Activated CD4-positive, alpha-beta T cell treated with anti-CD3 and anti-CD28 coated beads, Interleukin-2, amount 50 U/mL, for 24 hours (primary cell): ENCODE measurements at places on chromosomes 11 and 22.

- no peak for DNase-seq
Observed at GRCh38 chr22:44909241-44909640, 100.6 kb downstream of the PHF21B start.

DNA sequence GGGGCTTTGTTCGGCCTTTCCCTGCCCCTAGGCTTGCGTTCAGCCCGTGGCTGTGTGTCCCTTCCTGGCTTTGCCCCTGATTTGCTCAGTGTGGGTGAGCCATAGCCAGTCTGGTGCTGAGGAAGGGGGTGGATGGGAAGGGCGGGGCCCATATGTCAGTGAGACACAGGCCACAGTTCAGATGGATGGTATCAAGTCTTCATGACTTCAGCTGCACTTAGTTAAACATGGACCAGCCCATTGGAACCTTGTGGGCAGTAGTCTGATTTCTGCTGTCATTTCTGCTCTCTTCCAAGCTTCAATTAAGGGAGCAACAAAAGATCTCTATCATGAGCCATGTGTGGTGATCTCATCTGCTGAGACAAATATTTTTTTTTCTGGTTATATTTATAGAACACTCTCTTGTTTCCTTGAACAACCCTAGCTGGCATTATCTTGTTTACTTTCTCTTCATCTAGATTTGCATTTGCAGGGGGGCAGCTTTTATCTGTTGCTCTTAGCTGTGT is 21.6 kb upstream of the PEX26 start:
- no peak for DNase-seq

- no peak for DNase-seq
Observed at GRCh38 chr22:45201678-45202332, 38.1 kb downstream of the NUP50 start.

GRCh38 chr11:64096835-64097234 is 61.1 kb downstream of the FLRT1 start:
- no peak for DNase-seq

GRCh38 chr11:21258414-21258813 is 589.0 kb downstream of the NELL1 start:
- DNase-seq: no peak

DNA sequence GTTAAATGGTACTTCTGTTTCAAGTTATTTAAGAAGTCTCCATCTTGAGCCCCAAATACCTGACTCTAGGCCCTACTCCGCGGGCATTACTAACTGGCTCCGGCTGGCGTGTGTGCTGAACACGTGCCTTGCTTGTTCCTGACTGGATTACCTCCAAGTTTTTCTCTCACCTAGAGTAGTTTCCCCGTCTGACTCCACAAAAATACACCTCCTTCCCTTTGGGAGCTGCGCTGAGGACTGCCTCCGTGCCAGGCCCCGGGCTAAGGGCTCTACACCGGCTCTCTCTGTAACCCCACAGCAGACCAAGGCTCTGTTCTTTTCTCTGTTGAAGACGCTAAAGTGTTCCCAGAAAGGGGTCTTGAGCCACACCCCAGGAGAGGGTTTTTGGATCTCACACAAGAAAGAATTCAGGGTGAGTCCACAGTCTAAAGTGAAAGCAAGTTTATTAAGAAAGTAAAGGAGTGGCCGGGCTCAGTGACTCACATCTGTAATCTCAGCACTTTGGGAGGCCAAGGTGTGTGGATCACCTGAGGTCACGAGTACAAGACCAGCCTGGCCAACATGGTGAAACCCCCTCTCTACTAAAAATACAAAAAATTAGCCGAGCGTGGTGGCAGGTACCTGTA is 61.8 kb downstream of the ANO1 start:
- no peak for DNase-seq

DNA sequence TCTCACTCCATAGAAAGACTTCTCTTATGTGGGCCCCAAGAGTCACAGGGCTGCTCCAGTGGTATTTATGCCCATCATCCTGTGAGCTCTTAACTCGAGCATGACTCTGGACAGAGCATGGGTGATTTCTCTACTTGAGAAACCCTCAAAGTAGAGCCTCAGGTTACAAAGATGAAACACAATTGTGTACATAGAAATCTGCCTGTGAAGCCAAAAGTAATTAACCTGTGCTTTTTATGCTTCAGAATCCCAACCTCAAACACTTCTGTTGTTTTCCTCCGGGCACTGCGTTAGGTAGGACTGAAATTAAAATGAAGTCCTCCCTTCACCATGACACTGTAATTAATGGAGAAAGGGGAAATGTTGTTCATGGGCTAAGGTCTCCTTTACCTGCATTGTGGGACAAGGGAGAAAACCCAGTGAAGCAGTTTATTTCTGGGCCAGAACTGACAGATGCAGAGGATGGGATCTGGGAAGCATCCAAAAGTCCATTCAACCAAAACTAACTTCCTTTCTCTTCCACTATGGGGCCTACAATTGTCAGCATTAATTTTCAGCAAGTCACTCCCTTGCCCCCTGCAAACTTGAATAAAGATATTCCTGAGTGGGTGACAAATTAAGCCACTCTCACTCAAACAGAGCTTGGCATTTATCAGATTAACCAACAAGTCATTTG is 24.1 kb upstream of the POU2AF1 start:
- no peak for DNase-seq

- no peak for DNase-seq
Observed at GRCh38 chr22:38218661-38219622, 17.1 kb downstream of the MAFF start.

DNA sequence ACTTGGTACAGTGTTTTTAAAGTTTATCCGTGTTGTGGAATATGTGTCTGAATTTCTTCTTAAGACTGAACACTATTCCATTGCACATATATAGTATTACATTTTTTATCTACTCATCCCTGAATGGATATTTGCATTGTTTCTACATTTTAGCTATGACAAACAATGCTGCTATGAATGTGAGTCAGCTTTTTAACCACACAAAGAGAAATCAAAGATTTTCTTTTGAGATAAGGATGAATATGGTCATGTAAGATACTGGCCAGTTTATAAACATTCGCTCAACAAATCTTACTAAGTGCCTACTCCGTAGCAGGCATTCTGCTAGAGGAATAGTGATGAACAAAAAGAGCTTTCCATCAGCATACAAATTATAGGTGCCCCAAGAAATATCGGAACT is 16.5 kb upstream of the OR9G4 start:
- no peak for DNase-seq

GRCh38 chr11:45796461-45796861 is 8.5 kb upstream of the SLC35C1 start:
- DNase-seq: no peak

DNA sequence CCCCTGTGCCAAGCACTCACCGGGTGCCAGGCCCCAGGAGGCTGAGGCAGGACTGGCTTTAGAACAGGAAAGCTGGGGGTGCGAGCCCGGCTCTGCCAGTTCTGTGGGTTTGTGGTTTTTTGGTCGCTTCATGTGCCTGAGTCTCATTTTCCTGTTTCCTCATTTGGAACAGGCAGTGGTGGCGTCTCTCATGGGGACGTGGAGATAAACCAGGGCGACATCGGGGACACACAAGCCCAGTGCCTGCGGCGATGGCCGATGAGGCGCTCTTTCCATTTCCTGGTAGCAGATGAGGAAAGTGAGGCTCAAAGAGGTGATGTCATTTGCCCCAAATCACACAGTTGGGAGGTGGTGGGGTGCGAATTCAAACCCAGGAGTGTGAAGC is 20.8 kb upstream of the CHKA start:
- DNase-seq: peak; percentile 27

DNA sequence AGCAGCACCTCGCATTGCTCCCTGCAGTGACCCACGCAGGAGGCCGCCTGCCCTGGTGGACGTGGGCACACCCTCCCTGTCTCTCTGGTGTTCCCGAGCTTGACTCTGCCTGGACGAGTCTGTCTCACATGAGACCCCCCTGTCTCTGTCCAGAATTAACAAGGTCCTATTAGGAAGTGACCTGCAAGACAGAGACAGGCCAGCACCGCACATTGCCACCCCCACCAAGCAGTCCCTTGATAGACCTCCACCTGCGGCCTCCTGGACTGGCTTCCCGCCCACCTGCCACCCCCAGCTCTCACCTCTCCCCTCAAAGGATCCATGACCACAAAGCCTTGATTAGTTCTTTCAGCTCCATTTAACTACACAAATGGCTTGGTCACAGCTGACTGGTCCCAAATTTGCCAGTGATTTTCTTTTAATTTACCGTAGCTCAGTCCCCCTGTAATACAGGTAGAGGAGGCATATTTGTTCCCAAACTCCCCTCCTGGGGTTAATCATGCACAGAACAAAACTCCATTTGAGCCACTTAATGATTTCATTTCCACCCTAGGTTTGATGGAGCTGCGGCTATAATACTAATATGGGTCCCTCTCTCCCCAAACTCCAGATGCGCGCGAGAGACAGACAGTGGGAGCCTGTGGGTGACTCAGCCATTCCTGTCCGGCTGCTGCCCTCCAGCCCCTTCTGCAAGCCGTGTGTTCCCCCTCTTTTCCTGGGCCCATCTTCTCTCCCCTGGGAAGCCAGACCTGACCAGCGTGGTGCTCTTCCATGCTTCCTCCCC is 11.2 kb downstream of the SPATA19 start:
- DNase-seq: no peak

DNA sequence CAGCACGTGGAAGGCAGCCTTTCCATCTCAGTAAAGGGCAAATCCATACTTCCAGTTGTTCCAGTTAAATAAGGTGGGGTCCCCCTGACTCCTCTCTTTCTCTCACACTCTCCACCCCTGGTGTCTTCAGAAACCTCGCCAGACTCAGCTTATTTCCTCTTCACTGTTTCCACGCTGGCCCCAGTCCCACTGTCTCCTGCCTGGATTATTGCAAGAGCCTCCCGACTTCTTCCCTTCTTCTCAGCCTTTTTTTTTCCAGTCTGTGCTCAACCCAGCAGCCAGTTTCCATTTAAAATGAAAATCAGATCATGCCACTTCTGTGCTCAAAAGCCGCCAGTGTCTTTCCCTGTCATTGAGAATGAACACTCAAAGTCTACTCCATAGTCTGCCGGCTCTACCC is 131.4 kb downstream of the PKNOX2 start:
- no peak for DNase-seq

DNA sequence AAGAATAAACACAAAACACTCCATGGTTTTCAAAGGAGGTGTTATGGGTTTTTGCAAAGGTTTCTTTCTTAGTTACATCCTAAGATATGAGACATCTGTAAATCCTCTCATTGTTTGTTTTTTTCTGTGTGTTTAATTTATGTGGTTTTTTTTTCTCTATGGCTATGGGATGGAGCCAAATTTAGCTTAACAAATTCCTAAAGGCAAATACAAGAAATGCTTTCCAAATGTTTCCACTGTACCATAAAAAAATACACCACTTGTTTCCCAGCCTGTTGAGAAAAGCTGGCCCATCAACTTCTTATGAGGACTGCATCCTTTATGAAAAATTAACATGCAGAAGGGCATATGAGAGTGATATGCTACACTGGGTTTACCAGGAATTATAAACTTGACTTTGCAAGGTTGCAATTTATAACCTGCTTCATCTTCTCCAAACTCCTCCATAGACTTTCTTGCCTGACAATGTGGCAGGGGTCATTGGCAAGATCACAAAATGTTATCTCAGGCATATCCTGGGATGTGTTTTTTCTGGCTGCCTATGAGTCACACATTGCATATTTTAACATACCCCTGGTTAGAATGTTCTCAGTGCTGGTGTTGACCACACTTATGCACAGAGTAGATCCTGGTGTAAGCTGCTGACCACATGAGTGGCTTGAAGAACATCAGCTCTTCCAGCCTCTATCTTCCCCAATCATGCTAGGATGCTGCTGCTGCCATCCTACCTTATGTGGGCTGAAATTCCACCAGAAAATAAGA is 137.6 kb upstream of the TTC12 start:
- no peak for DNase-seq

DNA sequence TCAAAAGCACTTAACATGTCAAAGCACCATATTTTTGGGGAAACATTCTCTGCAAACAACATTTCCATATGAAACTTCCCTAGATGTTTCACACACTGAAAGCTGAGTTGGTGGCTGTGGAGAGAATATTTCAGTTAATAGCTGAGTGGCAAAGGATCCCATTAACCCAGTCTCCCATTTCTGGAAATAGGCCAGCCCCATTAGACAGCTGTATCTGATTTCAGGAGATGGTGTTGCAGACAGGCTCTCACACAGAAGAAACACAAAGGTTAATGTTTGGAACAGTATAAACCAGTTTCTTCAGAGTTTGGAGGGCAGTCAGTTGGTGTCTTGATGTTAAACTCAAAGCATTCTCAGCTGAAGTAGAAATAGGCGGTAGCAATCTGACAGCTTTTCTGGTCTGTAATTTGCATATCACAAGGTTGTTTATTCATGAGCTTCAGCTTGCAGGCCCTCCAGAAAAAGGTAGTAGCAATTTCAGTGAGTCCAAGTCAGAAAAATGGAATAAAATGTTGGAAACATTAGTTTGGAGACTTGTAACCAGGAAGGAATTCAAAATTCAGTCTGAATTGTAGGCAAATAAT is 15.5 kb upstream of the ZBTB44 start:
- no peak for DNase-seq

DNA sequence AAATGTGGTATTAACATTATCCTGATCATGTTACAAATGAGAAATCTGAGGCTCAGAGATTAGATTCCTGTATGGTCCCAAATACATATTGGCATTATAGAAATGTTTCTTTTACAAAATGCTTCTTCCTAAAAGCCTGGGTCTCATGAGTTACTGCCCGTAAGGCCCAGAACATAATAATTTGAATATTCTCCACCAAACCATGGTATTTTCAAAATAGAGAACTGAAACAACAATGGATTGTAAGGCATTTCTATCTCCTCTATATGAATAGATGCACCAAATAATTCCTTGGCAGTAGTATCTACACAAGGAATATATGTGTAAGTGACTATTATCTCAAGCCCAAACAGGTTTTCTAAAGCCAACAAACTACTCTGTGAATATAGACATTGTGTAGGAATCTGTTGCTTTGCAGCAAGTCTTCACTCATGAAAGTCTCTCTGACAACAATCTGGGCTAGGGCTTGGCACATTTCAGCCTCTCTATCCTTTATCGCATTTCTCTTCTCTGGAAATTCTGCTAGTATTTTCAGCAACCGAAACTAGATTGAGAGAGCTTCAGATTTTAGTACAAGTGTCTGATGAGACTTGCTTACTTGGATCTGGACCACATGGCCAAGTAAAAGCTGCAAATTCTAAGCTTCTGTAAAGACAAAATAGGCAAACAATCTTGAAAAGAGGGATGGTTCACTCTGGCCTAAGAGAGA is 112.8 kb upstream of the ARHGAP20 start:
- DNase-seq: no peak

DNA sequence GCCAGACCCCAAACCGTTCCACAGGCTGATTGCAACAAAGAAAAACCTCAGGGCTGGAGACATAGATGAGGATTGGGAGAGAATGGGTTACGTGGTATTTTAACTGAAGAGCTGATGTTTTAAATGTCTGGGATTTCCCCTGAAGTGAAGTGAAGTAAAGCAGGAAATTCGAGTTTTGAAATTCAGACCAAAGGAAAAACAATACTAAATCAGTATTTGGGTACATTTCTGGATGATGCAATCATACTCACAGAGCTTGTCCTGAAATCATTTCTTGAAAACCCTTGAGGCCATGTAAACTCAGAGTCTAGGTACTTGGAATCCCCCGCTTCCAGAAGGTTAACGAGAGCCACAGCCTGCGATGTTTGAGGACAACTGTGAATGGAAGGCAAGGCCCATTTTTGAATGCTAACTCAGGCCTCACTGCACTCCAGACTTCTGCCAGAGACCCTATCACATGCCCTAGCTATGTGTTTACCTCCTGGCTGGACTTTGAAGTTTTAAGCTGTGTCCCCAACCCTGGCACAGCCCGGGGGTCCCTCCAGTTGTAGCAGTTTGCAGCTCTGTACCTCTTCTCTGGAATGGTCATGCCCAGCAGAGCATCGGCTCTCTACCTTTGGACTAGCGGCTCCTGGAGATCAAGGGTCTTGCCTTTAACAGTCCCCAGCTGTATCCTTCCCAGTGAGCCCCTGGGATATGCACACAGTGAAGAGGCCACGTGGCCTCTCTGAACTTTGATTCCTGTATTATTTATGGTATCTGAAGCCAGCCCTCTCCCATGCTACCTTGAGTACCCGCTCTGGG is 5.4 kb upstream of the FTH1 start:
- DNase-seq: no peak
